ENCODE measurements at places on chromosomes 1 and 21.

DNA sequence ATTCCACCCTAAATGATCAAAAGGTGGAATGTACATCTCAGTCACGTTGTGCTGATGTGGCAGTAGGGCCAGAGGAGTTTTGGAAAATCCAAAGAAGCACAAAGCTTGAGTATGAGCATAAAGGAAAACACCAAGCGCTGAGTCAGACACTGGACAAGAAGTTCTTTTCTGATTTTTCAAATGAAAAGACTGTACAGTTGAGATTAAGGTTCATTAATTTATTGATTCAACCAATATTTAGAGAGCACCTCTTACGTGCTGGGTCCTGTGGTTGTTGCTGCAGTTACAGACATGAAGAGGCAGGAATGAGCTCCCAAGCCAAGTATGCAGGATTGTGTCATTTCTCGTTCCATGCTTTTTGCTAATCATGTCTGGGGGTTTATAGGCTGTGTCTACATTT lies 28.9 kb upstream of the APP start:
- DNase-seq, result no peak

DNA sequence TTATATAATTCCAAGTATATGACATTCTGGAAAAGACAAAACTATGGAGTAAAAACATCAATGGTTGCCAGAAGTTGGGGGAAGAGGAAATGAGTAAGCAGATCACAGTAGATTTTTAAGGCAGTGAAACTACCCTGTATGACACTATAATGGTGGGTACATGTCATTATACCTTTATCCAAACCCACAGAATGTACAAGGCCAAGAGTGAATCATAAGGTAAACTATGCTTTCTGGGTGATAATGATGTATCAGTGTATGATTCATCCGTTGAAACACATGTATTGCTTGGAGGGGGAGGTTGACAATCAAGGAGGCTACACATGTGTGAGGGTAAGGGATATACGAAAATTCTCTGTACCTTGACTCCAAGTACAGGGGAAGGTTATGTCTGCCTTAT lies 862.7 kb downstream of the PLA2G4A start:
- DNase-seq, result no peak

DNA sequence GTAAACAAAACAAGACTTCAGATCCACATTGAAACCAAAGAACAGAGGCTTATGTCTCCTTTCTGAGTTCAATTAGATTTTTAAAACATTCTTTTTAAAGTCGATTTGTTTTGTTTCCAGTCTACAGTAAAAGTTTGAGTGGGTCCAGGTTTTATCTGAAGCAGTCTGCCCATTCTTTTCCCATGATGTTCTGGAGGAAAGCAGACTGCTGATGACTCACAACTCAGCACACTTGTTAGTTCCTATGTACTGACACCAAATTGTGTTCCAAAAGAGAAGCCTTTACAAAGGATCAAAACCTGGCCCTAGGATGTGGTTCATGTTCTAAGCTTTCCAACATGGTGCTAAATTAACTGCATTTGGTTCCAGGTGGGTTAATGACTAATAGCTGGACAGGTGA lies 11.4 kb upstream of the CCN1 start:
- no peak for DNase-seq

- DNase-seq, result no peak
Observed at GRCh38 chr1:8790478-8790877, 27.0 kb downstream of the RERE start.

DNA sequence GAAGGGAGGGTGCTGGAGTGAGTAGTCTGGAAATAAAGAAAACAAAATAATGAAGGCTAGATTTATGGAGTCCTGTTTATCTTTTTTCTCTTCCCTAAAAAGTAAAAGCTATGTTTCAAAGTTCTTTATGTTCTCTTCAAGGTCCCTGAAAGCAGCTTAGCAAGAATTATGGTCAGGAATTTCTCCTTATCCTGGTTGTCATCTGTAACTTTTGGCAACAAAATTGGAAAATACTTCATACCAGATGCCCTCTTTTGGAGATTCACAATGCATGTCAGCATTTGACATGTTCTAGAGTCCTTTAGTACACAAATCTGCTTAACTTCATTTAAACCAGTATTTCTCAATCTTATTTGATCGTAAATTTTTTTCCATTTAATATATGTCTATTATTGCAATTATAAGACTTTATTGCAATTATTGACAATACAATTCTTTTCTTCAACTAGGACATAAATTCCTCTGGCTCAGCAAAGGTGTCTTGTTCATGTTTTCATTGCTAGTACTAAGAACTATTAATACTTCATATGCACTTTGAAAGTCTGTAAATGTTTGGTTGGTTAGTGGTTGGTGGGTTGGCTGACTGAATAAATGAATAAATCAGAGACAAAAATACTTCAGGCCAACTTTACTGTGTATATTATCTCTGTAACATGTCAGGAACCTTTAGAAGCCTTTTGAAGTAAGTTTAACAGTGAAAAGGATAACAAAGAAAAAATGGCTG lies 101.5 kb downstream of the ATP1B1 start:
- DNase-seq, result no peak

GRCh38 chr1:197773856-197774255 lies 1.4 kb downstream of the DENND1B start:
- no peak for DNase-seq

DNA sequence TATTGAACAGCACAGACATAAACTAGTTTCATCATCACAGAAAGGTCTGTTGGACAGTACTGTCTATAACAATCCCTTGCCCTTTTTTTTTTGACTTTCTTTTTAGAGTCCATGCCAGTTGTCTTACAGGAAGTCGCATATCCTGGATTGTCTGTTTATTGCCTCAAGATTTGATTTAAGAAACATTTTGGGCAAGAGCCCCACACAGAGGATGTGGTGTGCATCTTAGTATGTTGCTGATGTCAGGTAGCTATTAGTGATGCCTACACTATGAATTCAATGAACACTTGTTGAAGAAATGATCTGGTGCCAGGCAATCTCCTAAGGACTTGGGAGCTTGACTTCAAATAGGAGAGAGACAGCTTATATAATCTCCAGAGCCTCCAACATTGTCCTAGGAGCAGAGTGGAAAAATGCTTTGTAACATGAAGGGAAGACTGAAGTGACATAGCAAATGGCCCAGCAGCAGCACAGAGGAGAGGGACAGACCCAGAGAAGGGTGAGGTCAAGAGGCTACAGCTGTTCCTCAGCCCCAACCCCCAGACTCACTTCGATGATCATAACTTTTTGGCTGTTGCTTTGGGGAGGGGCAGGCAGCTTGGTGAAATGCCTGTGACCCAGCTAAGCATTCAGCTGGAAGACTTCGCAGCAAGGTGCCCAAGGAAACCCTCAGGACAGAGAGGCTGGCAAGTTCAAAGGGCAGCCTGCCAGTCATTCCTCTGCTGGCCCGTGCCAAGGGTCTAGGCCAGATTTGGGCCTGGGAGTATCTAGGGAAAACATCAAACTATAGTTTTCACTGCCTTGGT lies 7.5 kb upstream of the RAB29 start:
- peak; percentile 26 for DNase-seq

DNA sequence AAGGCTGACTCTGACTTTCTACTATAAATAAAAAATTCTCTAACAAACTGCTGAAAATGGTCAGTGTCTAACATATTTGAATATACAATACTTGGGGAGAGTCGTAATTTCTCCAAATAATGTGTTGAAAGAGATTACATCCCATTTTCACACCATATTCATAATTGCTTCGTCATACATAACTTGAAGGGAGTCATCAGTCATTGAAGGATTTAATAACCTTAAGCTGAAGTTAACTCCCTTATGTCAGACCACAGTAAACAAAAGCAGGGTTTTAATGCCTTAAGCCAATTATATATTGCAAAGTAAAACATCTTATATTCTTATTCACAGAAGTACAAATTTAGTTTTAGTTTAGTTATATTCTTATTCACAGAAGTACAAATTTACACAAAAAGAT lies 129.9 kb downstream of the RERE start:
- DNase-seq, result no peak

DNA sequence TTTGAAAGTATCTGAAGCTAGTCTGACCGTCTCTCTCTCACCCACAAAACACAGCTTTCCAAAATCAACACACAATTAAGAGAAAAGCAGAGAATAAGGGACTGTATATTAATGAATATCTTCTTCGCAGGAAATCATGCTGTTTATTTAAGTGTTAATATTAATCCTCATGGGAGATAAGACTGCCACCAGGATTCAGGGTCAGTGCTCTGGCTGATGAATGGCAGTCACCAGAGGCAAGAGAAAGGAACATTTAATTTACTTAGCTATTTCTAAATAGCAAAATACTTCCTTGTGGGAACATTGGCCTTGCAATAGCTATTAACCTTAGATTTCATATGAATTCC lies 2.2 kb downstream of the SCYL3 start:
- no peak for DNase-seq

GRCh38 chr1:162987866-162988265 lies 81.3 kb upstream of the RGS4 start:
- DNase-seq, result no peak

- no peak for DNase-seq
Observed at GRCh38 chr21:14736162-14736561, 190.0 kb upstream of the SAMSN1 start.

DNA sequence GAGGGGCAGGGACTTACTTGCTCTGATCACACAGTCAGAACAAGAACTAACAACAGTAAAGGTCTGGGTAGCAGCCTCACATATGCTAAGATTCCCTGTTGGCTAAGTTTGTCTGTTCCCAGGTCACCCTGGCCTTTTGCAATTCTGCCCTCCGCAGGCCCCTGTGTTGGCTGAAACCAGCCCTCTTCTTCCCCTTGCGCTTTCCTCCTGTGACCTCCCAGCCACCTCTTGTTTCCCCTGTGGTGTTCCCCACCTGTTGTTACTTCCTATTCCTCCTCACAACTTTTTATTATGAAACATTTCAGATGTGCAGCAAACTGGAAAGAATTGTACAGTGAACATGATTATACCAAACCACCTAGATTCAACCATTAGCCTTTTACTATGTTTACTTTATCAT lies 23.4 kb downstream of the MAPKAPK2 start:
- no peak for DNase-seq

DNA sequence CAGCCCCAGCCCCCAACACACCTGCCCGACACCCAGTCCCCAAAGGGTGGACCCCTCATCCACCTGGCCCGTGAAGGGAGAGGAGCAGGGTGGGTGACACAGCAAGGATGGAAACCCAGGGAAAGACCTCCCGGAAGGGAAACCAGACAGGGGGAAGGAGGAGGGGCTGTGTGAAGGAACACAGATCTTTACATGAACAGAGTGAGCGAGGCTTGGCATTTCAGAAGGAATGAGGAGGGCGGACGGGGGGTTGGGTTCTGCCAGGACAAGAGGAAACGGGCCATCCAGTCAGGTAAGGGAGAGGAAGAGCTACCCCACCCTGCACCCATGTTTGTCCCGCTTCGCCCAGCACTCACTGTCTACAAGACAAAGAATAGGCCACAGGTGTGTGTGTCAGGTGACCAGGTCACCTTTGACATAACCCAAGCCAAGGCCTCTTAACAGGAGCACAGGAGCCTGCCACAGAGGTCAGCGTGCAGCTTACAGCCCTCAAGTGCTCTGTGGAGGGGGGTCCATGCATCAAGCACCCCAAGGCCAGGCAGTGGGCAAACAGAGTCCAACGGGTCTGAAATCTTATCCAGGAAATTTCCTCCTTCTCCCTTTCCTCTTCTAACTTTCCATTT lies 18.0 kb upstream of the PRDM15 start:
- DNase-seq, result no peak

DNA sequence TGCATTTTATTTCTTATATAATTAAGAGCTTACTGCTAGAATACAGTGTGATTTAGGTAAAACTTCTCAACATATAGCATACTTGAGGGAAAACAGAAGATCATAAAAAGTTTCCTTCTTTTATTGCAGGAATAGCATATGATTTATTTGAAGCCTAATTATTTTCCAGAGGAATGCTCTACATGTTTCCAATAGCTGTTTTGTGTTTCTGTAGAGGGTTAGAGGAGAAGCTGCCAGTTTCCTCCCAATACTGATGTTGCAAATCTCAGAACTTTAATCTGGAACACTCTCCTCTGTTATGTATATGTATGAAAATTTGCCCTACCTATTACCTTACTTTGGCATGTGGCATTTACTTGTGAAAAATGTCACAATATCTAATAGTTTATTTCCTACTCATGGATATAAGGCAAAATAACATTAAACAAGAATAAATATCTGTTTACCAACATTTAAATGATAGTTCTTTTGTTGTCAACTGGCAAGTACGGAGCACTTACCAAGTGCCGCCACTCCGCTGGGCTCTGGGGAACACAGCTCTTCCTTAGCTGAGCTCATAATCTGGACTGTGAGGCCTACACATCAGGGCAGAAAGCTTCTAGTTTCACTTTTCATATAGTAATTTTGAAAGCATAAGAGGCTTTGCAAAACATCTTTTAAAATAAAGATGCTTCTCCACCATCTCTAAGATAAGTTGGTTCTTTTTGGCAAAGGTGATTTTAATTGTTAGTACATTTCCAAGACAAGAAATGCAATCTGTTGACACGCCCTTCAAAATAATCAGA lies 239.8 kb upstream of the C1orf105 start:
- DNase-seq, result peak; percentile 32

DNA sequence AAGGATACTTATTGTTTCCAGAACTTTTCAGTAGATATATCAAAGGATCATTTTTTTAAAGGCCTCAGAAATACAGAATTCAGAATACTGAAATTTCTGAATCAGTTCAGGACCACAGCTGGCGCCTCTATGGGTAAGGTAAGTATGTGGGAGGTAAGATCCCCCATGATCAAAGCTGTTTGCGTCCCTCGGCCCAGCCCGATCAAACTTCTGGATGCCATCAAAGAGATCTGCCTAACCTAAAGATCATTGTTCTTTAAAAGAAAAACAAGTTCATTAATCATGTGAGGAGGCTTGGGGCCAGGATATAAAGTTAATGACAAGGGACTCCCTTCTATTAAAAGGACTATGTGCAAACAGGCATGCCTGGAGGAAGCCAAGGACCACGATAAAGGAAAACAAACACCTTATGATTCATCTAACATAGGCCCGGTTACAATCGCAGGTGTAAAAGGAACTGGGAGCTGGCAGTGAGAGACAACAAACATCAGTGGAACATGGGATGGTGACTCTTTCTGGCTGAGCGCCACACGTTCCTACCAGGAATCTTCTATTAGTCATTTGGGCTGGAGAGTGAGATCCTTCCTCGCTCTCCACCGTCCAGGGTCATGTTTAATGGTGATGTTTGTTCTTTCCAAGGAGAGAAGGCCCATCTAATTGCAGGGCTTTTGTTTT lies 2.8 kb upstream of the BACE2 start:
- DNase-seq, result no peak

DNA sequence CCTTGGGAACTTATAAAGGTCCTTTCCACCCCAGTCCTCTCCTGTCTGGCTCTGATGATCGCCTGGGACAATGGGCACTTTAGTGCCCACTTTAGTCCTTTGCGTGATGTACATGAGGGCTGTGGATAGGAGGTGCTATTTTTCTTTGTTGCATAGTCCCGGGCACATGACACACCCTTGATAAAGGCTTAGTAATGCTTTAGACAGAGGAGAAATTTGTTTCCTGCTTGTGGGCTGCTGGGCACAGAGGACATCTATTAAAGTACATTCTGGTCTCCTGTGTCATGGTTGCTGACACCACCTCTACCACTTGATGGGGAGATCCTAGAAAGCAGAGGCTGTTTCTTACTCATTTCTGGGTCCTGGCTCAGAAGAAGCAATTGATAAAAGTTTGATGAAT lies 5.4 kb upstream of the KNCN start:
- DNase-seq, result no peak

GRCh38 chr1:9078015-9078751 lies 8.7 kb upstream of the SLC2A5 start:
- DNase-seq, result no peak

GRCh38 chr1:14100444-14100843 lies 400.5 kb downstream of the PRDM2 start:
- DNase-seq, result no peak

GRCh38 chr1:22804406-22804805 lies 93.8 kb downstream of the EPHB2 start:
- DNase-seq, result no peak

GRCh38 chr1:115545096-115545720 lies 96.6 kb upstream of the VANGL1 start:
- no peak for DNase-seq
